Fibroblast of upper back skin (primary cell): ENCODE measurements at places on chromosomes 4 and X.

DNA sequence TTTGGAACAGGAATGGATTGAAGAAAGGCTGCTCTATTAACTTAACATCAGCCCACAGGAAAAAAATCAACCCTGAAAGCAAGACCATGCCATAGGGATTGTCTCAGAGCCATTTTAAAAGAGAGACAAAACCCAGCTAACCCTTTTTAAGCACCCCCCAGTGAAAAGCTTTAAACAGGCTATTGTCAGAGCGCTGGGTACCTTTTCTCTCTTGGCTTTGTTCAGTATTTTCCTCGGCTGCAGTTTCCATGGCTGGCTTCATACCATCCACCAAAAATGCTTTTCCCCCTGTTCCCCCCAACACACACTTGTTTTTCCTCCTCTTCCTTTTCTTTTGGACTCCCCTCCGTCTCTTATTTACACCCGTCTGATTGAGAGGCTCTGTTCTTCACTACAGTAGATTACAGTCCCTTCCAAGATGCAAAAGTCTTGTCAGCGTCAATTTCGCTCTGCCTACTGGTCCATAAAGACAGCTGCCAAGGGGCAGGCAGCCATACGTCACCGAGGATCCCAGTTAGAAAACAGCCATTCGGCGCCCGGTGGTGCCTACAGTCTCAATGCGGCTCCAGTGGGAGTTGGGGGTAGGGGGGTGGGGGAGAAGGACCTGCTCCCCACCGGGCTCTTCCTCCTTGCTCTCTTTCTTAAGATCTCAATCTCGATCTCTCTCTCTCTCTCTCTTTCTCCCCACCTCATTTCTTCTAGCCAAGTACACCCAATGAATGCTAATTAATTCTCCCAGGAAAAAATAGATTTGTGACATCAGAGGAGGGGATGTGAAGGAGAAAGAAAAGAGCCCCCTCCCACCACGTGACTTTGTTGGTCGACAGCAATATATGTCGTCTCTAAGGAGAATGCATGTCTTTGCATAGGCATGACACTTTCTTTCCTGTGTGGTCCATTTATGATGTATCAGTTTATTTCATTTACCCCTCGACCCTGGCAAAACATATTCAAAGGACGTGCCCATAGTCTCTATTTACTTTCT lies at the start of gene GPM6B:
GPM6B (minus strand) TSS at position 451 of the 985 bp plus-strand sequence; CDS start at position 262, 189 bp downstream.
- no peak for DNase-seq

GRCh38 chr4:172947594-172947993 lies 221.0 kb upstream of the GALNT7 start:
- DNase-seq, result no peak

DNA sequence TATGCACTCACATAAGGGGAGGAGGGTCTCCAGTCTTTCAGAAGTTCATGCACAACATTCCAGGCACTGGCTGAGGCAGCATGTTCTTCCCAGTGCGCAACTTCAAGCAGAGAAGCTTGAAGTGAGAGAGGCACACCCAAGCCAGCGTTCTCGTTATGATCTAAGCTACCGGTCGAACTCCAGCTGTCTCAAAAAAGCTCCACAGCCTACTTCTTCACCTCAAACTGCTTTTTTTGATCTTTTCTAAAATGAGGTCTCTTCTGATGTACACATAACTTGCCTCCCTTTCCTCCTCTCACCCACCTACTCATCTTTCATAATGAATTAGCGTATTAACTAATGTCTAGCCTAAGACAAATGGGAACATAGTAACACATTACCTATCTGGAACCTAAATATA lies 25.3 kb downstream of the GPC4 start:
- no peak for DNase-seq

- DNase-seq, result no peak
Measured at GRCh38 chr4:89356086-89356485, 48.5 kb upstream of the GPRIN3 start.

GRCh38 chrX:2388669-2389068 lies 112.1 kb downstream of the DHRSX start:
- DNase-seq, result no peak

- DNase-seq, result no peak
Measured at GRCh38 chrX:112849016-112849415, 8.4 kb upstream of the AMOT start.

- peak; percentile 4 for DNase-seq
Measured at GRCh38 chr4:24527371-24527770, 57.0 kb downstream of the DHX15 start.

- DNase-seq, result no peak
Measured at GRCh38 chr4:105356194-105356593, 117.7 kb downstream of the PPA2 start.

GRCh38 chr4:83388313-83388676 lies 53.6 kb upstream of the HPSE start:
- DNase-seq, result no peak

GRCh38 chr4:48090621-48091020 lies 43.4 kb downstream of the TXK start:
- no peak for DNase-seq

GRCh38 chrX:2574271-2574670 lies 73.5 kb upstream of the DHRSX start:
- no peak for DNase-seq

GRCh38 chr4:5678977-5679376 lies 29.4 kb downstream of the EVC2 start:
- no peak for DNase-seq

DNA sequence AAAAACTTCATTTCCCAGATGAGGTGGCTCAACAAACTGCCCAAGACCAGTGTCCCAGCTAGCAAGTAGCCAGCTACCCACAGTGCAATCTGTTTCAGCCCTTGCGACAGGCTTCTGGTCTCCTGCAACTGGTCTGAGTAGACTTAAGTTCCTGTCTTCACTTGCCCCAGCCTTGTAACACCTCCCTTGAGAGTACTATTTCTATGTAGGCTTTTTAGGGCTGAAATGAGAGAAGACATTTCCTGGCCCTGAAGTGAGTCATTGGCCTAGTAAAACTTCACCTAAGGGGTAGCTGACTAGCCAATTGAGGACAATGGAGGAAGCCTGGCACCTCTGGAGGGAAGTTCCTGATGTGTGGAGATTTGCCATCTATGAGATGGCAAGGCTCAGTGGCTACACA lies 80.1 kb upstream of the STIM2 start:
- peak; percentile 43 for DNase-seq

GRCh38 chr4:78557841-78558240 lies 6.3 kb downstream of the ANXA3 start:
- DNase-seq, result no peak

GRCh38 chrX:154735695-154736393 lies 15.0 kb downstream of the GAB3 start:
- DNase-seq, result peak; percentile 94

- DNase-seq, result no peak
Measured at GRCh38 chr4:68718447-68719074, 48.1 kb upstream of the UGT2B15 start.

- peak; percentile 75 for DNase-seq
Measured at GRCh38 chr4:80407246-80407645, 71.7 kb downstream of the CFAP299 start.

- DNase-seq, result no peak
Measured at GRCh38 chr4:107292979-107293378, 256.9 kb upstream of the DKK2 start.

GRCh38 chrX:82218361-82218760 lies 1016.5 kb downstream of the SH3BGRL start:
- DNase-seq, result no peak

GRCh38 chr4:104490096-104490769 lies 4.5 kb downstream of the CXXC4 start:
- DNase-seq, result no peak

DNA sequence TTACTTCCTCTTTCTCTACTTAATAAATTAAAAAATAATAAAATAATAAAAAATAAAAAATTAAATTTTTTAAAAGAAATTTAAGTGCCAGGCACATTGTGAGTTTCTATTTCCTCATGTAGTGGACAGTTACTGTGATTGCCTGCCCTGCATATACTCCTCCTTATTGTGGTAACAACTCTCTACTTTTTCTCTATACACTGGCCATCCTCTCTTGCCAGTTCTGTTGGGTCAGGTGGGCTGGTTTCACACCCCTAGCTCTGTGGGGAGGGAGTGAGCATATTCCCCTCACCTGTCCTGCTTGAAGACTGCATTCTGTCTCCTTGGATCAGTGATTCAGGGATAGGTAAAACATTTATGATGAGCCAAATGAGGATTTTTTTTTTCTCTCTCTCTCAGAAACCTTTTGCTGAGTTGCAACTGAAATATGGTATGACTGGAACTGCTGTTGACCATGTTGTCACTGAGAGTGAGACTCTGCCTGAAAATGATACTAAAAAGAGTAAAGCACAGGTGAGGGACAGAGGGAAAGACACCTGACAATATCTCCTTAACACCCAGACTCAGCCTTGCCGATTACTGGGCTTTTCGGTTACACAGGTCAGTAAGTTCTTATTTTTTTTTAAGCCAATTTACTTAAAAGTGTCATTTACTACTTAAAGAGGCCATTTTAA lies 37.2 kb downstream of the CXXC4 start:
- DNase-seq, result no peak

DNA sequence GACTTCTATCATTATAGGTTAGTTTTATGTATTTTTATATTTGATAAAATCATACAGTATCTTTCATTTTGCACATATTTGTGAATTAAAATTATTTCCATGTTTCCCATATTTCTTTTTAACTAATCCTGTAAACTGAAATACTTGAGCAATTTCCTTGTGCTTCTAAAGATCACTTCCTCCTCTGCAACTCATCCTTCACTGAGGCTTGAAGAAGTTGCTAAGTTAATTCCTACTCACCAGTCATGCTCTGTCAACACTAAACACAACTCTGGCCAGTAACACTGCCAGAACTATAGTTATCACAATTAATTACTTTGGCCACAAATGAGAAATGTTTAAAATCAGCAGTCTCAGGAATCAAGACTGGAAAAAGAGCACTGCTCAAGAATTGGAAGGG lies 6.7 kb downstream of the SPATA4 start:
- no peak for DNase-seq

DNA sequence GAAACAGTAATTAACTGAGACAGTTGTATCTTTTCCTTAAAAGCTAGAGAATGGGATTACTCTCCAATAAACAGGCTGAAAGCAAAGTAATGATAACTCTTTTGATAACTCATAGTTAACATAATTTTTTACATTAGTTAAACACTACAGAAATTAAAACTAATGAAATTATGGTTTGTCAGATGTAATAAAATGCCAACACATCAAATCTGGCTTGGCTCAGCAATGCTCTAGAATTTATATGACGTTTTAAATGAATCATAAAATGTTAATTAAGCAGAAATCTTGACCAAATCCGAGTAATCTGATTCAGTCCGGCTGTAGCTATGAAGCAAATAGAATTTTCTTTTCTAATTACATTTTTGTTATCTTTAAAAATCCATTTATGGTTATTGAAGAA lies 244.2 kb upstream of the NR3C2 start:
- no peak for DNase-seq

DNA sequence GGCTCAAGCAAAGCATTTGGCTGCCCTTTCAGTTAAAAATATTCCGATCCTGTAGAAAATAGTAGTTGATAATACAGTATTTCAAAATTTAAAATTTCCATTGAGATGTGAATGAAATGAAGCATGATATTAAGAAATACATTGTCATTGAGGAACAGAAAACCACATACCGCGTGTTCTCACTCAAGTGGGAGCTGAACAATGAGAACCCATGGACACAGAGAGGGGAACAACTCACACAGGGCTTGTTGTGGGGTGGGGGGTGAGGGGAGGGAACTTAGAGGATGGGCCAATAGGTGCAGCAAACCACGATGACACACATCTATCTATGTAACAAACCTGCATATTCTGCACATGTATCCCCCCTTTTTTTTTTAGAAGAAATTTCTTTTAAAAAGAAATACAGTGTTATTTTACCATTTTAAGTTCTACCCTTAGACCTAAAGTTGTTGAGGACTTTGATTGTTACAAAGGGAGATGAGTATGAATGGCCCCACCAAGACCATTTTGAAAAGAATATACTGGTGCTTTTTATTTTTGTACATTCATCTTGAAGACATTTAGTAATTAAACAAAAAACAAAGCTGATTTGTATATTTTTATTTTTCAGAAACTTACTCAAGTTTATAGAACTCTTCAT lies 52.0 kb upstream of the IL13RA1 start:
- DNase-seq, result no peak

DNA sequence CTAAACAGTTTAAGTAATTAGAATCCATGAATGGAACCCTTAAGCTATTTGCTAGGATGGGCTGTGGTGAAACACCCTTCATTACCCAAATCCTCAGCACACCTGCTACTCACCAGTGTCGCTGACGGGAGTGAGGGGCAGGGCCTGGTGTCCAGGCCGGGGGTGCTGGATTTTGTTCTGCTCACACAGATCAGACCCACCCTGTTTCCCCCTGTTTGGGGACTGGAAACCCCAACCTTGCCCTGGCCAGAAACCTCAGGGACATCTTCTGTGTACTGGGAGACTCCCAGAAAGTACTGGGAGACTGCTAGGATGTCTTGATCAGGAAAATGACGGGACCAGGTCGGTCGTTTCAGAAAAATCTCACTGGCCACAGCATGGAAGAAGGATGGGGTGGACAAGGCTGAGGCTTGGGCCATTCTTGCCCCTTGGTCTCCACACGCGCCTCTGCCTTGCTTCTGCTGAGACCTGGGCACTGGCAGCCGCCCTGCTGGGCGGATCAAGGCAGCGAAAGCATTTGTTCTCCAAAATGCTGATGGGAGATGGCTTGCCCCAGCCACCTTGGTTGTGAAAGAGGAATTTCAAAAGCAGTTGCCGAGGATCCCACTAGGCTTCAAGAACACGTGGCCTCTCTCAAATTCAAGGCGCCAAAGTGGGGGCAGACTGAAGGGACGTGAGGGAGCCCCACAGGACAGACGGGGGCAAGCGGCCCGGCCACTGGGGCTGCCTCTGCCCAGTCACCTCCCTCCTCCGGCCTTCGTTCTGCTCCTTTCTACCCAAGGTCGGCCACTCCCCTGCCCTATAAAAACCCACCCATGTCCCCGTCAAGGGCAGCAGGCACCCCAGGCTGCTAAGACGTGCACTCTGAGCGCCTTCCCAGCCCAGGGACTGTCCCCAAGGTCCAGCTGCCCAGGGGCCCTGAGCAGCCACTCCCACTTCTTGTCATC lies 23.5 kb upstream of the PDE6B start:
- DNase-seq, result no peak

- no peak for DNase-seq
Measured at GRCh38 chr4:158102904-158103303, 69.9 kb downstream of the GASK1B start.

DNA sequence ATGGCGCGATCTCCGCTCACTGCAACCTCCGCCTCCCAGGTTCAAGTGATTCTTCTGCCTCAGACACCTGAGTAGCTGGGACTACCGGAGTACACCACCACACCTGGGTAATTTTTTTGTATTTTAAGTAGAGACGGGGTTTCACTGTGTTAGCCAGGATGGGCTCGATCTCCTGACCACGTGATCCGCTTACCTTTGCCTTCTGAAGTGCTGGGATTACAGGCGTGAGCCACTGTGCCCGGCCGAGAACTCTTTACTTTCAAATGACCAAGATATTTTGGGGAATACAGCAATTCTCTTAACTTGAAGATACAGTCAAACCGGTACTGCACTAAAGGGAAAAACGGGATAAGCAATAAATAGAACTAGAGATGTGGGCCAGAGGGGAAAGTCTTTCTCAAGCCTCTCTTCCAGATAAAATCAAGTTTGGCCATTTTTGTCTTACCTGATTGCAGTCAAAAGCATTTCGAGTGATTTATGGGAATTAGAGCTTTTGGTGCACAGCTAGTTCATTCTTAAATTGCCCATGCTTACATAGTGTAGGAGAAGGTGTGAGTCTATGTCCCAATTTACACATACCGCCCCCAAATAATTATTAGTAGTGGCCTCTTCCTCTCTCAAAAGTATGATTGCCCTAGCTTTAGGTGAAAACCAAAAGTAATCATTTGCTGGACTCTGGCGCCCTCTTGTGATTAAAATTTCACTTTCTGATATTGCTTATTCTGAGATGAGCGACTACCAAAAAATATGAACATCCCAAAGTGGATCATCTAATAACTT lies 53.2 kb upstream of the ABCG2 start:
- peak; percentile 47 for DNase-seq
